ENCODE measurements at places on chromosomes 2 and 18.

GRCh38 chr2:171086352-171087290 is 74.1 kb downstream of the TLK1 start:
- DNase-seq: peak; percentile 52

DNA sequence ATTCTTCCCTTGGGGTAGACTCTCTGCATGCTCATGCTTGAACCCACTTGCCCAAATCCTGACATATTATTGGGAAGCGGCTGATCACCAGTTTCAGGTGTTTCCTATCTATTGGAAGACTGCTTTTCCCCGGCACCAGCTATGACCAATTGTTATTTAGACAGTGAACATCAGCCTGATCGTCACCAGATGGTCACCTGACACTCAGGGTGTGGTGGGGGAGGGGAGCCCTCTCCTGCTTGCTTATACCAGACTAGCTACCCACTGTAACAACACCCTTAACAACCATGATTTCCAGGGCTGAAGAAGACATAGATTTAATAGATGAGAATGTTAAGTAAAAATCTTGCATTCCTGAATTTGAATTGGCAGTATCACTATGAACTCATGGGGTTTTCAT is 44.3 kb downstream of the RBM43 start:
- no peak for DNase-seq

- DNase-seq: no peak
These were observed 148.8 kb upstream of the DLGAP1 start for GRCh38 chr18:4603955-4604354.

DNA sequence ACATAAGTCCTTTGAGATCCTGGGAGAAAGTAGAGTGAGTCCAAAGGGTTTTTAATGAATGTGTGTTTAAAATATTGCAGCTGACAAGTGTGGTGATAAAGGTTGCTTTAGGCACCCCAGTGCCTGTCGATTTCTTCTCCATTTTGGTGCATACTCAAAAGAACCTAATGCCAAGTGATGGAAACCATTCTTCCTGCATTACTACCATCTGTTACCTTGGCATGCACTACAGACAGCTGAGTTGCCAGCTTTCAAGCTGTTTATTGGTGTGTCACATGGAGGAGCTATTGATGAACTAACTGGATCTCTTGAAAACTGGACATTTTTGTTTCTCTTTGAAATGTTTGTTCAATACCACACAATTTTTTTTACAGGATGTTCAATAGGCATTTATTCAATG is 350.0 kb downstream of the AKAIN1 start:
- no peak for DNase-seq

- peak; percentile 11 for DNase-seq
These were observed 783 bp downstream of the DPP4 start for GRCh38 chr2:162072976-162073887.

Measured in suppressor macrophage treated with lipopolysaccharide for 1 hour (primary cell).